ENCODE measurements at places on chromosomes 3 and 15.
A peak's percentile ranks its signal among the peaks of the same experiment; 100 is the strongest.

DNA sequence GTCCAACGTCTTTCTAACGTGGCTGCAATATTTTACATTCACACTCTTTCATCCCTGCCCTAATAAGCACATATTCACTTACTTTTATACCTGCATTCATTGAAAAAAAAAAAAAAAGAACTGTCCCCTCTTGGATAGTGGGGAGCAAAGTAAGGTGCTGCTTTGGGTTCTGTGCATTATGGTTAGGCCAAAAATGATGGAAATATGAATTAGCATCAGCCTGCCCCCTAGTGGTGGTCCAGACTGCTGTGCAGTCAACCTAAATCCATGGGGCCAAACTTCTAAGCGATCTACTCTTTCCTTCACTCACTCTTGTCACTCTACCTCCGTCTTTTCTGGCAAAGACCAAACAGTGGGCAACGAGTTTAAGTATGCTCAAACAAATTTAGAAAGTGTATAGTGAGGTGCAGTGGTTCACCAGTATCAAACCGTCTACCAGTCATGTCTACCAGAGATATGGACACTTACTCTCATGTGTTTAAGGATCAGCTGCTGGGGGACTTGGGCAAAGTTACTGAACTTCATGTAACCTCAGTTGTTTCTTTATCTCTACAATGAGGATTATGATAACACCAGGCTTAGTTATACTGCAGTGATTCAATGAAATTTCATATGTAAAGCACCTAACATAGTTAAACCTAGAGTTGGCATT is 61.5 kb upstream of the GRM7 start:
- peak; percentile 39 for DNase-seq

DNA sequence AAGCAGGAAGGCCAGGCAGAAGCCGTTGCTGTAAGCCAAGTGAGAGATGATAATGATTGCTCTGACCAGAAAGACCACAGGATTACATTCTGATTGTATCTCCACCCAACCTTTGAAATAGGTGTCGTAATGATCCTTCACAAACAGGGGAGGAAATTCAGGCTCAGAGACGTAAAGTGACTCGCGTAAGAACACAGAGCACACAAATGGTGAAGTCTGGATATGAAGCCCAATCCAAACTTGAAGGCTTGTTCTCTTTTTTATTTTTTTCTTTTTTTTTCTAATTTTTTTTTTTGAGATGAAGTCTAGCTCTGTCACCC is 25.3 kb upstream of the PIAS1 start:
- DNase-seq, result peak; percentile 42

DNA sequence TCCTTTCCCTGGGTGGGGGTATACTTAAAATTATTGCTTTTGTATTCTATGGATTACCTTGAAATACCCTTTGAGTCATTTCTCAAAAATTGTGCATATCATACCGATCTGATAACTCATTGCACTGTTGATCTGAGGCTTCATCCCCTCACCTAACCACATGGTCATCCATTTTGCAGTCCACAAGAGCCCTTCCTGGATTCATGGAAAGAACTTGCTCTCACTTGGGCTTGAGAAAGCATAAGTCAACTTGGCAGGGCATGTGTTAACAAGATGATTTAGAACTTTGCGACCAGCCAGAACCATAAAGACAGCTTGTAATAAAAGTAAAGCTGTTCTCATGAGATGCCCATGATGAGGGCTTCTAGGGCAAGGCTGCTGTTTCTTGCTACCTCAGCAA is 22.2 kb downstream of the MME start:
- no peak for DNase-seq

DNA sequence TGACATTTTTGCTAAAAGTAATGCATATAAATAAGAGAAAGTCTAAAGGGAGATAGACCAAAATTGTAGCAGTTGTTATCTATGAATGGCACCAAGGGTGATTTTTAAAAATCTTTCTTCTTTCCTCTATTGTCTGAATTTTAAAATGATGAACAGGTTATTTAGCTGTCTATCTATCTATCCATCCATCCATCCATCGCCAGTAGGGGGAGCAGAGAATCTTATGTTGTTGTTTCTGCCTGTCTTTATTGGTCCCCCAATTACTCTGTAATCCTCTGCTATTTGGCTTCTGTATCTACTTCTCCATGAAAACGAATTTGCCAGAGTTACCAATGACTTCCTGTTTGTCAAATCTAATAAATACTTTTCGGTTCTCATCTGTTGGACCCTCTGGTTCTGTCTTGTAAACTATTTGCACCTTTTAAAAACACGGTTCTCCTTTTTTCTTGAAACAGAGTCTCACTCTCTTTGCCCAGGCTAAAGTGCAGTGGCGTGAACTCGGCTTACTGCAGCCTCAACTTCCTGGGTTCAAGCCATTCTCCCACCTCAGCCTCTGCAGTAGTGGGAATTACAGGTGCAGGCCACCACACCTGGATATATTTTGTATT is 86.0 kb downstream of the ECT2 start:
- DNase-seq, result peak; percentile 56

DNA sequence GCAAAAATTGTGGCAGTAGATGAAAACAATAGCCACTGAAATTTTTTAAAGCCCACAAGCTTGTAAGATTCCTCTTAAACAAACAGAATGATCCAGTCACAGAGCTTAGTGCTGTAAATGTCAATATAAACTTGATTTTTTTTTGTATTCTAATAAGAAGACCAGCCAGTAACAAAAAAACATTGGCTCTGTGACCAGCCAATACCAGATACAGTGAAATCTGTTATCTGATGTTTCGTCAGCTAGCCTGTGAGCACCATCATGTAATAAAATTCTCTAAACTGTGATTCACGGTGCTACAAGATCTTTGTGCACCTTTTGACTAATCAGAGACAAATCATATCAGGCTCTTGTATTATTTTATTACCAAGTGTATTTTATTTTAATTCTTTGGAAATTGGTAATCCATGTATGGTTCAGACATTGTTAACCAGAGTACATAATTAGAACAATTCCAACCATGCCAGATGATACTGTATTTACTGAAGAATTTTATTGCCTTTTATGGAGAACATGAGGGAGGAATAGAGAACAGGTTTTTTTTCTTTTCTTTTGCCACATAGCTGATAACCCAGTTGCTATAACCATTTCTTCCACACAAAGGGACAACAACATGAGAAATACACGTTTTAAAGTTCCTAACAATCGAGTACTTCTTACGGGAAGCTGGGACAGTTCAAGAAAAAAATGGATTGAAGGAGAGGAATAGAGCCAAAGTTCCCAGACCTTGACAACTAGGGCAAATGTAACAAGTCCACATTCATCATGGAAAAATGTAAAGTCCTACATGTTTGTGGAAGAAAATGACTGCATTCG is 71.9 kb downstream of the FILIP1L start:
- DNase-seq, result no peak

DNA sequence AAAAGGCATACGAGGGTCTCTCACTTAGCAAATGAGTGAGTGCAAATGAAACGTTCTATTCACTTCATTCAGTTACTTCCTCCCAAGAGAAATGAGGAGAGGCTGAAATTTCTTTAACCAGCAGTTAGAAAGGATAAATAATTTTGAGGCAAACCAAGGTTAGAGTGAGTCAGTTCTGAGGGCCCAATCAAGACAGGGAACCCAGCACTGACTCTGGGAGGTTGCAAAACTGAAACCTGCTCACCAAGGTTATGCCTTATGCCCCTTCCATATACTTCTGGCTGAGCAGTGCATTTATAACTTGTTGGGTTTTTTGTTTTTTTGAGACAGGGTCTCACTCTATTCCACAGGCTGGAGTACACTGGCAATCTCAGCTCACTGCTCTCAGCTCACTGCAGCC is 4.5 kb upstream of the RPSA start:
- no peak for DNase-seq

DNA sequence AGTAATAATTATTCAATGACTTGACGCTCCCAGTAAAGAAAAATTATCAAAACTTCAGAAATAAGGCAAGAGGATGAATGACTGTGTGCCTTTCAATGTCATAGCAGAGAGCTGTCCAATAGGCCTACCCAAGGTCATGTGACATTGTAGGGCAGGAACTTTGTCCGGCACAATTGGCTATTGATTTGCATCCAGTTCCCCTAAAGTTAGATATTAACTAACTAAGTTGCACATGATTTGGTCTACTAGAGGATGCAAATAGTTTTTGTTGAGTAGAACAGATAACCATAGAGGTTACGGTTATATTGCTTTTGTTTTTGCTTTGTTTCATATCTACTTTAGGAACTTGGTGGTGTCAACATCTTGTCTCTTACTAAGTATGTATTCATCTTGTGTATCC is 127.9 kb upstream of the PFN2 start:
- DNase-seq, result no peak

DNA sequence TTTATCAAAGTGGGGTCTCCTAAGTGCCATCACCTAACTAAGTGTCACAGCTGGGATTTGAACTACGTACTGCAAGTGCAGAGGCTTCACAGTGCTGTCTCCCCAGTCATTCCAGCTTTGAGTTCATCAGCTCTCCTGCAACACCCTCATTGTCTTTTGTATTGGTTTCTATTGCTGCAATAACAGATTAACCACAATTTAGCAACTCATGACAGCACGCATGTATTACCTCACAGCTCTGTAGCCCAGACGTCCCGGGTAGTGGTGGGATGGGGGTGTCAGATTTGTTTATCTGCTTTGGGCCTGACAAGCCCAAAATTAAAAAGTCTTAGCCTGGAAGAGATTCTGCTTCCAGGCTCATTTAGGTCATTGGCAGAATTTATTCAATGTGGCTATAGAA is 220.5 kb upstream of the LRRN1 start:
- DNase-seq, result no peak
